H1 (cell line): ENCODE measurements at places on chromosomes 16 and 17. TPM values are rescaled to one million over a fixed set of nuclear protein-coding genes. Genes with fewer than 3 reads are reported as not detected.
A peak's percentile ranks its signal among the peaks of the same experiment; 100 is the strongest.

GRCh38 chr17:49512296-49513043 is 17.4 kb downstream of the NGFR start:
- no peak overlapping the region for H3K4me3 ChIP-seq
- H3K4me1 ChIP-seq: peaks cover 21% of the 10 kb centered on the region
- DNase-seq: no peak
- no peaks in the 10 kb centered on the region for H3K27me3 ChIP-seq

SULT1A4 gene
- 0.82 and 4.1 TPM in 2 replicates for total RNA-seq

CSH2 gene
- total RNA-seq: 0.43 and 0.52 TPM in 2 replicates

DNA sequence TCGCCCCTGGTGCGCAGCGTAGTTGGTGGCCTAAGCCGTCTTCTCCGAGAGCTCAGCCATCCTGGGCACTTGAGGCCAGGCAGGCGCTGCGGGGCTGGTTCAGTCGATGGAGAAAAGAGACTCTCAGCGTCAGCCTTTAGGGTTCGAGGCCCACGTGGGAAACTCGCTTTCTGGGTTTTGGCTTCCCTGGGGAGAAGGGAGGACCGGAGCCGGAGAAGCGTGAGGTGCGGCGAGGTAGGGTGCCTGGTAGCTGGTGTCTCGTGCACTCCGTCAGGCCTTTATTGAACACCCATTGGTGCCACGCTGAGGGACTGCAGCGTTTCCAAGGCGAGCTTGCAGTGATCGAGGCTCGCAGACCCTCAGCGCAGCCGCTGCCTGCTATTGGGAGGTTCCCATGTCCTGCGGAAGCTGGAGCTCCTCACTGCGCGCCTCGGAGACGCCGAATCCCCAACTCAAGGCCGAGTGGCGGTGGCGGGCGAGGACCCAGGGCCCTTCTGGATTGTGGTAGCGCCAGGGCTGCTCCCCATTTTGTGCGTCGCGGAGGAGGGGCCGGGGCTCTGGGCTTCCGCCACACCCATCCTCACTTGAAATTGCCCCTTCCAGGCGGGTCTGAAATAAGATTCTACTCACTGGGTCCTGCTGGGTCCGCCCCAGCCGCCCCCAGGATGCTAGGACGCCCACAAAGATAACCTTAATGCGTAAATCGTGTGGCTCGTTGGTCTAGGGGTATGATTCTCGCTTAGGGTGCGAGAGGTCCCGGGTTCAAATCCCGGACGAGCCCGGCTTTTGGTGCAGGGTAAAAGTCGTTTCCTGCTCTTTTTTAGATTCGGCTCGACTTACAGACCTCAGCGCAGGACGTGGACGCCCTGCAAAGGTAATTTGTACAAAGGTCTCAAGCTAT is 1.2 kb downstream of the OR1F1 start:
- peak overlapping the region; percentile 94 for H3K4me3 ChIP-seq
- peaks cover 17% of the 10 kb centered on the region for H3K27me3 ChIP-seq
- no peaks in the 10 kb centered on the region for H3K4me1 ChIP-seq

DNA sequence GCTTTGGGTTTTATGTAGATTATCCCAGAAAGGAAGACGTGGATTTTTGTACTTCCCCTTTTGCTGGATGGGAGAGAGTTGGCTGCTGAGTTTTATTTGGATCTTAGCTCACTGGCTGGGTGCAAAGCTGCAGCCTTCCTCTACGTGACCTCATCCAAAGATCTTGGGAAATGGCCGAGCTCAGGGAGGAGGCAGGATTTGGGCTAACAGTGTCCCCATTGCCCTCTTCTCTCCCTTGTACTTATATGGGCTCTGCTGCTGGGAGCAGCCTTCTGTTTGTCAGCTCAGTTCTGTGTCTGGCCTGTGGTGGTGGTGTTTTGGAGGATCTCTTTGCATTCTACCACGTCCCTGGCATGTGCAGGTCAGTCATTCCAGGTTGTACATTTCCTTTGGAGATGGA is 2.0 kb downstream of the AOC3 start:
- H3K4me3 ChIP-seq: no peak overlapping the region
- H3K27ac ChIP-seq: no peak overlapping the region
- no peaks in the 10 kb centered on the region for H3K27me3 ChIP-seq
- DNase-seq: no peak

DNA sequence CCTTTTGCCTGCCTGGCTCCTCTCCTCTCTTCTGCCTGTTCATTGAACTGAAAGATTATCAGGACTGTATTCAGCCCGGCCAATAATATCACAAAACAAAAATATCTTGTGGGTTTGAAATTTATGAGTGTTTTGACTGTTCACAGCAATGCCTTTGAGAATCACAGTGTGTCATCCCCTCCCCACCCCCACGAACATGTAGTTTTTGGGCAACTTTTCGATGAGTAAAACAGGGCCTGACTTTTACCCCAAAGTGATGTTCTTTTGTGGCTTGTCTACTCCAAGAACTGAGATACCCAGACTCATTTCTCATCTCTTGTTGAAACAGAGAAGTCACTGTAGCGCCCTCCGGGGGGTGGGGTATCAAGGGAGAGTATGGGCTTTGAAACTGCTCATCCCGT is 675.7 kb downstream of the WWOX start:
- no peak overlapping the region for H3K27ac ChIP-seq
- no peaks in the 10 kb centered on the region for H3K36me3 ChIP-seq
- DNase-seq: no peak
- no peaks in the 10 kb centered on the region for H3K27me3 ChIP-seq
- H3K4me1 ChIP-seq: no peaks in the 10 kb centered on the region
- H3K4me3 ChIP-seq: no peak overlapping the region

GRCh38 chr16:88733630-88734360 is 27.5 kb downstream of the CTU2 start:
- H3K27me3 ChIP-seq: no peaks in the 10 kb centered on the region
- no peak overlapping the region for H3K4me3 ChIP-seq
- no peaks in the 10 kb centered on the region for H3K36me3 ChIP-seq
- H3K4me1 ChIP-seq: no peaks in the 10 kb centered on the region
- no peak overlapping the region for H3K27ac ChIP-seq
- no peak for DNase-seq

DNA sequence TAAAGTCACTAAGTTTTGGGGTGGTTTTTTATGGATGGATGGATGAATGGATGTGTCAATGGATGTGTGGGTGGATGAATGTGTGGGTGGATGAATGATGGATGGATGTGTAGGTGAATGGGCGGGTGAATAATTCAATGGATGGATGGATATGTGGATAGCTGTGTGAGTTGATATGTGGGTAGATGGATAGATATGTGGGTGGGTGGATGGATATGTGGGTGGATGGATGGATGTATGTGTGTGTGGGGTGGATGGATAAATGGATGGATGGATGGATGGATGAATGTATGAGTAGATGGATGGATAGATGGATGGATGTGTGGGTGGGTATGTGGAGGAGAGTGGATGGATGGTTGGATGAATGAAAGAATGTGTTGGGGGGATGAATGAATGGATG is 310.1 kb upstream of the C16orf82 start:
- no peak overlapping the region for H3K27ac ChIP-seq
- H3K4me3 ChIP-seq: no peak overlapping the region
- peaks cover 27% of the 10 kb centered on the region for H3K27me3 ChIP-seq
- DNase-seq: no peak

DOC2B gene
- 3.3 and 4.0 TPM in 2 replicates for total RNA-seq

- no peaks in the 10 kb centered on the region for H3K36me3 ChIP-seq
- no peak overlapping the region for H3K4me3 ChIP-seq
- no peak overlapping the region for H3K27ac ChIP-seq
- H3K4me1 ChIP-seq: no peaks in the 10 kb centered on the region
- DNase-seq: no peak
Observed at GRCh38 chr16:74078511-74079231, 217.9 kb upstream of the PSMD7 start.
